GM18507 (cell line): ENCODE measurements at places on chromosomes 3 and 15.

DNA sequence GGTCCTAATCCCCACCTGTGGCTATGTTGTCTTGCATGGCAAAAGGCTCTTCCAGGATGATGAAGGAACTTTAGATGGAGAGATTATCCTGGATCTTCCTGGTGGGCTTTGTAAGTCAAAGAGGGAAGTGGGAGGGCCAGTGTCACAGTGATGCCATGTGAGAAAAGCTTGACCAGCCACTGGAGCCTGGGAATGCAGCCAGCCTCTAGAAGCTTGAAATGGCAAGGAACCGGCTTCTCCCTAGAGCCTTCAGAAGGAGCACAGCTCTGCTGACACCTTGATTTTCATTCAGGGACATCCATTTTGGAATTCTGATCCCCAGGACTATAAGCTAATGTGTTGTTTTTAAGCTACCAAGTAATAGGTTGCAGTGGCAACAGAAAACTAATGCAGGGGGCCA is 58.3 kb downstream of the CLEC3B start:
- no peak for DNase-seq

- DNase-seq: no peak
Observed at GRCh38 chr3:30729936-30730335, 123.5 kb downstream of the TGFBR2 start.

DNA sequence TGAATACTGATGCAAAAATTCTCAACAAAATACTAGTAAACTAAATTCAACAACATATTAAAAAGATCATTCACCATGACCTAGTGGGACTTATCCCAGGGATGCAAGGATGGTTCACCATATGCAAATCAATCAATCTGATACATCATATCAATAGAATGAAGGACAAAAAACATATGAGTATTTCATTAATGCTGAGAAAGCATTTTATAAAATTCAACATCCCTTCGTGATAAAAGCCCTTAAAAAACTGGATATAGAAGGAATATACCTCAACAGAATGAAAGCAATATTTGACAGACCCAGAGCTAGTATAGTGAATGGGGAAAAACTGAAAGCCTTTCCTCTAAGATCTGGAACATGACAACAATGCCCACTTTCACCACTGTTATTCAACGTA is 43.0 kb upstream of the FBN1 start:
- DNase-seq: no peak

DNA sequence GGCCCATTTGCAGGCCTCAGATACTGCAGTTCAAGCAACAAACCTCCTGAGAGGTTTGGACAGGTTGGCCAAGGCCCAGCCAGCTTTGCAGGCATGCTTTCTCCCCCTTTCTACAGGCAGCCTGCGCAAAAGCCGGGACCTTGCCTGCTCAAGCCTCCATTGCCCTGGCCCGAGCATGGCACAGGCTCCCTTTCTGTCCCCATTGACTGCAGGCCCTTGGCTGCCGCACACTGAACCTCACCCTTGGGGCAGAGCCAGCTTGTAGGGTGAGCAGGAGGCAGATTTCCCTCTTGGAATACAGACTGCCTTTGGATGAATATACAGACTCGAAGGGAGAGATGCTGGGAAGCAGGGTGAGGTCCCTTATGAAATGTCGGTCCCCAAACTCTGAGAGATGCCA is 461.7 kb upstream of the PROK2 start:
- DNase-seq: no peak

GRCh38 chr3:130459944-130460343 is 57.0 kb upstream of the COL6A6 start:
- no peak for DNase-seq

DNA sequence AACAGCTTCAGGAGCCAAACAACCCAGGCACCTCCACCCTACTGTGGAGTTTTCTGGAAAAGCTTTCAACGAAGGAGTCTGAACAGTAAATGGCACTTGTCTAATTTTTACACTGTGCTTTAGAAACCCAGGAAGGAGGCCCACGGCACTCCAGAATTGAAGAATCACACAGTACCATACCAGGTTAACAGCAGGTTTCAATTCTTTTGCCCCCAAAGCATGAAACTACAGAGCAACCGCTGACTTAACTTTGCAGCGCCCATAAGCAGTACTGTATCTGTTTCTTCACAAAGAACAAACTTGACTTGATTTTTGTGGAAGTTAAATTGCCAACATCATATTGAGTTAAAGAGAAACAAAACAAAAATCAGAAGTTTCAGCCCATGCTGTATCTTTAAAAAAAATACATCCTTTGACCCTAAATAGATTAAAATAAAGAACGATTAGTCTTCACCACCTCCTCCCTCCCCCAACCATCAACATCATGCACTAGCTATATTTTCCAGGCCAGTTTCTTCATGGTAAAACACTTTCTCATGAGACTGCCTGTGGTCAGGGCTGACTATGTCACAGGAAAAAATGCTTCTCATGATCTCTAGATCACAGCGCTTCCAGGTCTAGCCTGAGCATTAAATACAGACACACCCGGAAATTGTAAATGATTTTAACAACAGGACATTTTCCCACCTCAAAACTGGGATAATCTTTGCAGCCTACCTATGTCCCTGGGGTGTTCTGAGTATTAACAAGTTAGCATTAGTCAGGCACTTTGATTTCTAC is 456.3 kb downstream of the FOXP1 start:
- no peak for DNase-seq

DNA sequence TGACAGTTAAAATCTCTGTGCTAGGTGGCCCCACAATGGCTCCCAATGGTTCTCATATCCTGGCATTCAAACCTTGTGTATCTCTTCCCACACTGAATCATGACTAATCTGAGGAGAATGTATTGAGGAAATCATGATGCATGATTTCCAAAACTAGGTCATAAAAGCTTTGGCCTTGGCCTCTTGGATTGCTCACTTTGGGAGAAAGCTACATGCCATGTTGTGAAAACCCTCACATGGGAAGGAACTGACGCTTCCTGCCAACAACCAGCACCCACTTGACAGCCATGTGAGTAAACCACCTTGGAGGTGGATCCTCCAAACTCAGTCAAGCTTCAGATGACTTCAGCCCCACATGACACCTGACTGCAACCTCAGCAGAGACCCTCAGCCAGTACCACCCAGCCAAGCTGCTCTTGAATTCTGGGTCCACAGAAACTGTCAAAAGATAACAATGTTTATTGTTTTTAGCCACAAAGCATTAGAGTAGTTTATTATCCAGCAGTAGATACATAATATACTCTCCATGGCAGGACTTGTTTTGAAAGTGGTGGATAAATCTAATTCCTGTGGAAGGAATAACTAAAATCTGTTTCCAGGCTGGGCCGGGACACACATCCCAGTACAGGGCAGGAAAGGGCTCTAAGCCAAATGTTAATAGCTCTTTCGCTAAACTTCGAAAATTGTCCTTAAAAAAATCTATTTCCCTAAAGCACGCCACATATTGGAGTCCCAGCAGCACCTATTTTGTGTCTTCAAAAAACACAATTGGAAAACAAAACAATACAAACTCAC is 1.0 kb upstream of the ZNF620 start:
- no peak for DNase-seq

GRCh38 chr15:74391582-74392450 is 24.4 kb upstream of the CYP11A1 start:
- no peak for DNase-seq

GRCh38 chr3:37898424-37898823 is 36.7 kb downstream of the CTDSPL start:
- no peak for DNase-seq

DNA sequence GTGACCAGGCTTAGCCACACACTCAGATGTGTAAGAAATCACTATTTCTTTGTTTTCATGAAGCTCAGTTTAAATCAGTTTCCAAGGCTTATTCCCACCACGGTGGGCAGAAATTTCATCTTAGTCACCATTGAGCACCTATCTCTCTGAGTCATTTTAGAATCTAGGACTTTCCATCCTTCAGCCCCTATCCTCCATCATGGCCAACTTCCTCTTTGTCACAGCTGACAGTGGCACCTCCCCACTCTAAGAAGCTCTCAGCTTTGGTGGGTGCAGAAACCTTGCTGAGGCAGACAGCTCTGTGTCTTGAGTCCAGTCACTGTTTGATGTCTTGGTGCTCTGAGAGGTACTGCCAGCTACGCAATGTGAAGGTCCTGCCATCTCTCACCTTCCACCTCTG is 32.9 kb downstream of the SNTN start:
- DNase-seq: no peak

DNA sequence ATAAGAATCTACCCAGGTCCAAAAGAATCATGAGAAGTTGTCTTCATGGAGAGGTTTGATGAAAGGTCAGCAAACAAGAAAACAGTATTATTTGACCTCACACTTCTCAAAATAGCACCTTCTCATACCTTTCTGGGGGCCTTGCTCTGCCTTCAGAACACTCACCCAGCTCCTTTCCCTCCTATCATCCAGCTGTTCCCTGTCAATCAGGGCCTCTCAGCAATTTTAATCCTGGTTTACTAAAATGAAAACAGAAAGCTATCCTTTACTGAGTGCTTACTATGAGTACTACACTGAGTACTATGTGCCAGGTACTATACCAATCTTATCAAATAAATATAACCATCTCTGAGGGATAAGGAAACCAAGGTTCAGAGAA is 138.6 kb downstream of the GAP43 start:
- no peak for DNase-seq

- no peak for DNase-seq
Observed at GRCh38 chr3:64221571-64222257, 3.6 kb downstream of the PRICKLE2 start.

GRCh38 chr15:50077651-50078050 is 41.4 kb downstream of the ATP8B4 start:
- DNase-seq: no peak

GRCh38 chr3:27293939-27294338 is 75.2 kb downstream of the NEK10 start:
- no peak for DNase-seq

- DNase-seq: no peak
Observed at GRCh38 chr15:43930556-43930955, 103.8 kb downstream of the WDR76 start.

DNA sequence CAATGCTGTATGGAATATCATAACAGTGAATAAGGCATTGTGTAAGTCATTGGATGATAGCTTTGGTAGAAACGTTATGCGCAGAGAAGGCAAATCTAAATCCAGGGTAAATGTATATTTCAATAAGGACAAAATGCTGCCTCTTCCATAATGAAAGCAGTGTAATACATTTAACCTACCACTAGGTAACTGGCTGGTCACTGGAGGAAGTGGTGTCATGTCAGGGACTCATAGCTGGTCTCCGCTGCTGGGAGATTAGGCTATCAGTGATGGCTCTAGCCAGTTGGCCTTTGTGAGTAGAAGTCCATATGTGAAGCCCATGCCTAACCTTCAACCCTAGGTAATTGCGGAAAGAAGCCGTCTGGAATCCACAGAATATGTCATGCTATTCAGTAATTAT is 140.9 kb downstream of the NLGN1 start:
- no peak for DNase-seq

GRCh38 chr3:129563850-129564535 is 21.0 kb downstream of the H1-8 start:
- DNase-seq: no peak

GRCh38 chr3:67819447-67819846 is 165.0 kb upstream of the SUCLG2 start:
- no peak for DNase-seq

- DNase-seq: no peak
Observed at GRCh38 chr15:63371297-63371918, 10.2 kb downstream of the CA12 start.

GRCh38 chr15:39510001-39510701 is 70.7 kb upstream of the THBS1 start:
- DNase-seq: no peak

DNA sequence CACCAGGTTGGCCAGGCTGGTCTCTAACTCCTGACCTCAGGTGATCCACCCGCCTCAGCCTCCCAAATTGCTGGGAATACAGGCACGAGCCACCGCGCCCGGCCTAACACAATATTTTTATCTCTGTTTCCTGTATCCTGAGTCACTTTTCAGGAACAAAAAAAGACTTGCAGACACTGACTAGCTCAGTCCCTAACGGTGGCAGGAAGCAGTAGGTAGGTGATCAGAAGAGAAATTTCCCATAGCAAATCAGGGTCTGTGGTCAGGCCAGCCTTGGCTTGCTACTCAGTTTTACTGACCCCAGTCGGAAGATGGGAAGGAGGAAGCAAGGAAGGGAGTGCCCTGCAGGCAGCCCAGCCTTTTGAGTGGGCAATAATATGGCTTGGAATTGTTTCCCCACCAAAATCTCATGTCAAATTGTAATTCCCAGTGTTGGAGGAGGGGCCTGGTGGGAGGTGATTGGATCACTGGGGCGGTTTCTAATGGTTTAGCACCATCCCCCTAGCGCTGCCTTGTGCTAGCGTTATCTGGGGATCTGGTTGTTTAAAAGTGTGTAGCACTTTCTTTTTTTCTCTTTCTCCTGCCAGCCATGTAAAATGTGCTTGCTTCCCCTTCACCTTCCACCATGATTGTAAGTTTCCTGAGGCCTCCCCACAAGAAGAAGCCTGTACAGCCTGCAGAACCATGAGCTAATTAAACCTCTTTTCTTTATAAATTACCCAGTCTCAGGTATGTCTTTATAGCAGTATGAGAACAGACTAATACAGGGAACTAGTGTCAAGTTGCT is 19.5 kb upstream of the CDCP1 start:
- no peak for DNase-seq

- DNase-seq: no peak
Observed at GRCh38 chr15:59657635-59658125, 365 bp upstream of the GTF2A2 start.

DNA sequence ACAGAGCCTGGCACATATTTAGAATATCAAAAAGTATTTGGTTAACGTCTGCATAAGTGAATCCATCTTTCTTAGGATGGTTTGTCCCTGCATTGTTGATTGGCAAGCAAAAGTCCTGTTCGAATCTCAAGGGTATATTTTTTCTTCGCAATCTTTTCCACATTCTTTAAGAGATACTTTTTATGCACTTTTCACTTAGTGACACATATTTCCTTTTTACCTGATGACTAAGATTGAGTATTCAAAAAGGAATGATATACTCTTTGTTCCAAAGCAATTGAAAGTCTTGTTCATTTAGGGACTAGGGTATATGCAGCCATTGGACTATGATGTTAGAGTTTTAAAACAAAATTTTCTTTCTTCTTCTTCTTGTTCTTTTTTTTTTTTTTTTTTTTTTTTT is 349.9 kb downstream of the NLGN1 start:
- no peak for DNase-seq

- DNase-seq: no peak
Observed at GRCh38 chr3:23760871-23761373, 44.8 kb upstream of the UBE2E1 start.
